ENCODE measurements at places on chromosomes 6 and 20.
A peak's percentile ranks its signal among the peaks of the same experiment; 100 is the strongest.

- DNase-seq, result no peak
Measured at GRCh38 chr6:170004585-170005210, 253.3 kb downstream of the ERMARD start.

GRCh38 chr6:170201361-170201760, 89.5 kb downstream of the DLL1 start:
- DNase-seq, result no peak

GRCh38 chr20:3846378-3846739, 275 bp upstream of the MAVS start:
- peak; percentile 11 for DNase-seq

DNA sequence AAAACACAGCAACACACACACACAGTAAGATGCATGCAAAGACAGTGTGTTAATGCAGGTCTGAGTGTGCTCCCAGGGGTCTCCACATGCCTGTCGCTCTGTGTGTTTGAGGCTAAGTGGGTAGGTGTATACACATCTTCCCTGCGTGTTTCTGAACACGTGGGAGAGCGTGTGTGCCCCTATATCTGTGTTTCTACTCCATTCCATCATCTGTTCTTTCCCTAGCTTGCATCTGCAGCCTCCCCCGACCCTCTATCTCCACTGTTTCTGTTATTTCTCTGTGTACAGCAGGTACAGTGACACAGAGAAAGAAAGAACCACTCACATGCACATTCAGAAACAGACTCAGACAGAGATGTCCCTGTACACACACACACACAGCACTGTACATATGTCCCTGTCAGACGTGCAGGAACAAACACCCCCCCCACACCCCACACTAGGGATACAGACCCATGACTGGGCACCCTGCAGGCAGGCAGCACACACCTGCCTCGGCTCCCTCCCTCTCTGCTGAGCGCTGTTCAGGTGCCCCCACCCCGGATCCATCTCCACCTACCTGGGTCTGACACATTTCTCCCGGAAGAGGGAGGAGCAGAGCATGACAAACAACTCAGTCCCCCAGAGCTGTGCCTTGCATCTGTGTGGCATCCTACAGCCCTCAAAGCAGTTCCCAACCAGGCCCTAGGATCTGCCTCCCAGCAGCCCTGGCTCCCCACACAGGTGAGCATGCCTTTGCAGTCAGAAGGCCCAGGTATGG, 27.6 kb downstream of the KCNK15 start:
- DNase-seq, result no peak

DNA sequence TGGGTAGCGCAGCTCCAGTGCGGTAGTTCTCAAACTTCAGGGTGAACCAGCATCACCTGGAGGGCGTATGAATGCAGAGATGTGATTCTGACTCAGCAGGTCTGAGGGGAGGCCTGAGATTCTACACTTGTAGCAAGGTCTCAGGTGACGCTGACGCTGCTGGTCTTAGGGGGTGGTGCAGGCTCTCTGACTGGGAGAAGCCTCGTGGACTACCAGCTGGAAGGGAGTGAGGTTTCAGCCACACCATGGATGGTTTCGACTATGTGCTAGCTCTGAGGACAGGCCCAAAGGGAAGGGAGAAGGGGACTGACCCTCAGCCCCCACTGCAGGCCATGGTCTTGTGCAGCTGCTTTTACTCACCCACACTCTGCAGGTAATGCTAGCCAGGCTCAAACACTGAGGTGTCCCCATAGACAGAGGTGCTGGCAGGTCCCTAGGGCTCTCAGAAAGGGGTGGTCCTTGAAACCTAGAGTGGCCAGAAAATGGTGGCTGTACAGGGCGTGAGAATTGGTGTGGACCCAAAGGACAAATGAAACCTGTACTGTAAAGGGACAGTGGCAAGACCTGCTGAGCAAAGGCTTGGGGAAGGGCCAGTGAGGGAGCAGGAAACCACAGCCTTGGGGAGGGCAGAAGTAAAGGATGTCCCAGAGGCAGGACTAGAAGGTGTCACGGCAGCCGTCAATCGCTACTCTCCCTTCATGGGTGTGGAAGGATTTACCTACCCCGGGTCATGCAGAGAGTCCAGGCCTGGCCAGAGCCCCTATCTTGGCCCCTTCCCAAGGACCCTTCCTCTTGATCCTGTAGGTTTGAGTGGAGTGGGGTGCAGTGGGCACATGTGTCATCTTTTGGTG, 52.7 kb downstream of the EBF4 start:
- DNase-seq, result no peak

DNA sequence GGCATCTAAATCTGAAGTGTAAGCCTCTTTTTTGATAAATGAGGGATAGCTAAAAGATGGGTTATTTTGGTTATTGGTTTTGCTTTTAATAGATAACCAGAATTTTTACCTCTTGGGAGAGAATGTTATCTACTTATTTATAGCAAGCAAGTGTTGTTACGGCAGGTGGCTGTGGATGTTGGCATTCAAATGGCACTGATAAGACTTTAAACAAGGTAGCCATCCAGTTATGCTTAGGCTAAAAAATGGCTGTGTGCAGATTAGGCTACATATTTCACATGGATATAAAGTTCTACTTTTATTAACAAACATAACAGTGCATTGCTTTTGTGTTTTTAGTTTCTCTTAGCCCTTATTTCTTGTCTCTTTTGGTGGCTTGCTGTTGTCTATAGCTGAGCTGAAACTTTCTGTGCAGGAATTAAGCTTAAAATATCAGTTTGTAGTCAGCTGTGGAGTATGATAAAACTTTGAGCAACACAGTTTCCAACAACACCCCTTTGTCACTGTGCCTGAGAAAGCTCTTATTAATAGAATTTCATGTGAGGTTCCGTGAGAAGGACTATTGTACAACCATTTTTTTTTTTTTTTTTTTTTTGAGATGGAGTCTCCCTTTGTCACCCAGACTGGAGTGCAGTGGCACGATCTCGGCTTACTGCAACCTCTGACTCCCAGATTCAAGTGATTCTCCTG, 28.8 kb downstream of the CARMIL1 start:
- no peak for DNase-seq

DNA sequence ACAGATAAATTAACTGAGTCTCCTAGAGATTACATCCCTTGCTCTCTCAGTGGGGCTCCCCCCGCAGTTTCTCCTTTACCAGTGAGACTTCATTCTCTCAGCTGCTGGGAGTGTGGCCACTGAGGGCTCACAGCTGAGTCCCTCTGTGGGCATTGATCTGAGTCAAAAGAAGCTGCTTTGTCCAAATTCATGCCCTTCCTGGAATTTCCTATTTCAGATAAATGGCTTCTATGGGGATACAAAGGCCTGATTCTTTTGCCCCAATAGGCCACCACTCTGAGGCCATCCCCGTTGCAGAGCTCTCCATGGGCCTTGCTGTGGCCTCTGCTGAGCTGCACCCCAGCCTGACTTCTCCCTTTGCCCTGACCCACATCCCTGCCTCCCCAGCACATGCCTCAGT, 10.0 kb downstream of the CST5 start:
- peak; percentile 43 for DNase-seq

DNA sequence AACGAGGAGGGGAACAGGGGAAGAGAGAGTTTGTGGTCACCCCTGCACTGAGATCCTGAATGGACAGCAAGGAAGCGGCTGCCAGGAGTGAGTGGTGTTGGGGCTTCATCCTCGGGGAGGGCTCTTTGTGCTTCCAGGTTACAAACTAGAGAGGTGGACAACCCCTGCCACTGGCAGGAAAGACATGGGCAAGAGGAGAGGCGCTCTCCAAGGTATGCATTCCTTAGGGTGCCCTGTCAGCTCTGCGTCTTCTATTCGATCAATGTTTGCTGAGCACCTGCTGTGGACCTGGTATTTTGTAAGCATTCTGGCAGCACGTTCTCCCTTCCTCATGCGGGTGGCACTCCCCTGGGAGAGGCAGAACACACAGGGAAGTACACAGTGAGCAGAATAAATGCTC, 93.6 kb downstream of the CDH4 start:
- DNase-seq, result no peak

DNA sequence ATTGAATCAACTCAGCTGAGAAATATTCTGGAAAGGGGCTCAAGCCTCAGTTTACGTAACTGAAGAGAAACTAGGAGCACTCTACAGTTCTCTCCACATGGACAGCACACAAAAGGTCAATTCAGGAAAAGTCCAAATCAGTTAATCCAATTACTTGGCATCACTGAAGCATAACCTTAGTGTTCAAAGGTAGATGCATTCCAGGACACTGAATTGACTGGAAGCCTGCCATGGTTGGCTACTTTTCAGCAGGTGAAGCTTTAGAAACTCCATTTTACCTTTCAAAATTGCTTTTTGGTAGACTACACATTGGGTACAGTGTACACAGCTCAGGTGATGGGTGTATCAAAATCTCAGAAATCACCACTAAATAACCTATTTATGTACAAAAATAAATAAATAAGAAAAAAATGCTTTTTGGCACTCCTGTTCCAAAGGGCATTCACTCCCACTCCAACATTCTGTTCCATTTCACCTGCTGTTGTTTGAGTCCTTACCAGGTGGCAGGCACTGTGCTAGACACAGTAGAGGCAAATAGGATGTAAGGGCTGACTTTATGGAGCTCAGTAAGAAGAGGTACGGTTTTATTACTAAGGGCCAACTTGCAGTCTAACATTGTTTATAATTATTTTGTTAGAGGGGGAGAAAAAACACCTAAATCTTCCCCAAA, 153.4 kb downstream of the FAXC start:
- DNase-seq, result no peak

- no peak for DNase-seq
Measured at GRCh38 chr6:163834226-163834970, 419.9 kb downstream of the QKI start.

GRCh38 chr20:40646361-40646760, 42.7 kb downstream of the MAFB start:
- no peak for DNase-seq

- DNase-seq, result no peak
Measured at GRCh38 chr6:34772940-34773339, 15.6 kb downstream of the SNRPC start.

DNA sequence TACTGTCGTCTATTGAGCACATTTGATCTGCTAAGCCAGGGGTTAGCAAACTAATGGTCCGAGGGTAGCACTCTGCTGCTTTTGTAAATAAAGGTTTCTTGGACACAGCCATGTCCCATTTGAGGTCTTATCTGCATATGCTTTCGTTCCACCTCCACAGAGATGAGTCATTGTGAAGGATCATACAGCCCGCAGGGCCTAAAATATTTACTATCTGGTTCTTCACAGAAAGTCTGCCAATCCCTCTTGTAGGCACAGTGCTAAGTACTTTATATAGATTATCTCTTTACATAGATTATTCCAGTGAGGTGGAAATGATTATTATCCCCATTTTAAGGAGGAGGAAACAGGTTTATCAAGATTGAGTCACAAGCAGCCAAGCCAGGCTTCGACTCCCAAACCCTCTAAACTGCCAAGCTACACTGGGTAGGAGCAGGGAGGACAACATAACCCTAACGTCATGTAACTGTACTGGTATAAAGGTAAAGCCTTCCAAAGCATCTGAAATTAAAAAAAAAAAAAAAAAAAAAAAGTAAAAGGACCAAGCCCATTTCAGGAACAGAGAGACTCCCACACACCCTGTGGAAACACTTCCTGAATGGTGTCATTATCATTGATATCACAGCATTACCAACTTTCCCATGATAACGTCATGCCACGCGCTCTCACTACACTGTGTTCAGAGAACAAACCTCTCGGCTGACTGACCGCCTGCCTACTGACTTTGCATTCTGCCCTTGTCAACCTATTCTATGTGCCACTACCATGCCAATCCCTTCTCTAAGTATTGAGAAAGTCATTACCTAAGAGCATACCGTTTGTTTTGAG, 101.0 kb downstream of the KIF16B start:
- DNase-seq, result no peak

DNA sequence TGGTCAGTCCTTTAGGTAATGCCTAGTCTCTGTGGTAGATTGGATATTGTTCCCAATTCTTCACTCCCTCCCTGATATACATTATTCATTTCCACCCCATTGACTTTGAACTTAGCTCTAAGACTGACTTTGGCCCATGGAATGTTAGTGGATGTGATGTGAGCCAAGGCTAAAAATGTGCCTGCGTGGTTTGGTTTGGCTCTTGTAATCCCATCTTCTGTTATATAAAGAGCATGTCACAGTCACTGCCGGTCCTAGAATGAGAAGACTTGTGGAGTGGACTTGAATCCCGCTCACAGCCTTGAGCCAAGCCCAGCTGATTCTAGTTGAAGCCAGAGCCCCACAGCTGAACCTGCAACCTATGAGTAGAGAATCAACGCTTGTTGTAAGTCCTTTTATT, 23.6 kb upstream of the DNAAF9 start:
- DNase-seq, result no peak

DNA sequence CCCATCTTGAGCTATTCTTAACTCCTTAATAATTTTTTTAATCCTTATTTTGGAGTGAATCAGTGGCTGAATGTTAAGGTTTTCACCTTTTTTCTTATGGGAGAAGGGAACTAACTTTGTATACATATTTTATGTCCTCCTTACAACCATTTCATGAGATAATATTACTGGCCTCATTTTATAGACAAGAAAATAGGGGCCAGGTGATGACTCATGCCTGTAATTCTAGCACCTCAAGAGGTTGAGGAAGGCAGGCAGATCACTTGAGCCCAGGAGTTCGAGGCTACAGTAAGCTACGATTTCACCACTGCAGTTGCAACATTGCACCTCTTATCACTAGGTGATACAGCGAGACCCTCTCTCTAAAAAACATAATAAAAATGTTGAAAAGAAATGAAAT, 128.7 kb downstream of the TMEM242 start:
- no peak for DNase-seq

DNA sequence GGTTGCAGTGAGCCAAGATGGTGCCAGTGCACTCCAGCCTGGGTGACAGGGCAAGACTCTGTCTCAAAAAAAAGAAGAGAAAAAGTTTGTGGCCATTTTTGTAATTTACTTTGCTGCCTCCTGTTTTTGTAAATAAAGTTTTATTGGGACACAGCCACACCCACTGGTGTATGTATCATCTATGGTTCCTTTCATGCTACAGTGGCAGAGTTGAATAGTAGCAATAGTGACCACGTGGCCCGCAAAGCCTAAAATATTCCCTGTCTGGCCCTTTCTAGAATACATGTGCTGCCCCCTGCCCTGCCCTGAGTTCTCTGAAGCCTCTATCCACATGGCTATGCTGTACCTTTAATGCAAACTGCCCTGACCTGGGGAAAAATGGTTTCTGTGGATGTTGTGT, 75.3 kb upstream of the ZNF133 start:
- no peak for DNase-seq

- DNase-seq, result no peak
Measured at GRCh38 chr20:58650181-58650775, 805 bp upstream of the STX16 start.
